NCI-H187 treated with DMSO at 0.1 percent for 48 hours (cell line): ENCODE measurements at places on chromosomes 6 and 20.

DNA sequence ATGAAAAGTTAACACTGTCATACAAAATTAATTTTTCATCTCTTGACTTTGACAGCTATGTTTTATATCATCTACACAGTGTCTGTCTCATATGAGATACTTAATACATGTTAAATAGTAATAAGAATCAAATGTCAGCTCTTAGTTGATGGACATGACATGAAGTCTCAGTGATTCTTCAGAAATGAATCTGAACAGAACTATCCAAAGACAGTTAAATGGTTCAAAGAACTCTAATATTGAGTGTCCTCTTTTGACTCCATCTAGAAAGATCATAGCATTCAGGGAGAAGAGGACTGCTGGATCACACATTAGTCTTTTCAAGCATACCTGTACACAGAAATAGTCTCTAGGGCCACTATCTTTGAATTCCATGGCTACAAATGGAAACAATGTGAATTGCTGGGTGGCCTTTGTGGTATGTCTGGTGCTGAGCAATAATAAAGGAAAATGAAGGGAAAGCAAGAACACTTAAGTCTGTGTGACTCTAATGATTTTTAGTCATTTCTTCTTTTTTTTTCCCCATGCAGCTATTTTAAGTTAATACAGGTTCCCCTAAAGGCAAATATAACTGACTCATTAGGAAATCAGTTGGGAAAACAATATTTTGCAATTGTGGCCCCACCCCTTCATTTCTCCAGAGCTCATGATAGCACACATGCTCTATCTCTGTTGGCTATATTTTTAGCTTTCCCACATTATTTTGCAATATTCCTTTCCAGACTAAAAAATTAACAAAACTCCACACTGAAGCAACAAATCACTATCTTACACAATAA is 367.5 kb downstream of the GRIK2 start:
- DNase-seq: no peak

- no peak for DNase-seq
These were observed 23.8 kb downstream of the SIM1 start for GRCh38 chr6:100440935-100441334.

- DNase-seq: no peak
These were observed 179.4 kb downstream of the ASCC3 start for GRCh38 chr6:100701728-100702127.

- no peak for DNase-seq
These were observed 39.4 kb upstream of the PMEPA1 start for GRCh38 chr20:57749131-57749690.

DNA sequence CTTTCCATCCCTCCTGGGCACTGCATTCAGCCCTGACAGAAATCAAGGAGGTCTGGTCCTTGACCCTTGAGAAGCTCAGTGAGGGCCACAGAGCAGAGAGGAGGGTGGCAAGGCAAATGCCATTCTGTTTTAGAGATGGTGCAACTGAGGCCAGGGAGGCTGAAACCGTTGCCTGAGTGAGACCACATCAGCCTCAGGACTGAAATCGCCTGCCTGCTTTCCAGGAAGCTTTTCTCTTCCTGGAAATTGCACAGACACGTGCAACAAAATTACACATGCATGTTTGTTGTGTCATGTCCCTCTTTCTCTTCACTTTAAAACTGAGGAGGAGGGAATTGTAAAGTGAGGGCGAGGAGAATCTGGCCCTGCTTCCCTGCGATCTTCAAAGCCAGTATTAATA is 113.7 kb upstream of the PDE10A start:
- DNase-seq: no peak

GRCh38 chr20:57498425-57499400 is 26.2 kb downstream of the CTCFL start:
- no peak for DNase-seq

DNA sequence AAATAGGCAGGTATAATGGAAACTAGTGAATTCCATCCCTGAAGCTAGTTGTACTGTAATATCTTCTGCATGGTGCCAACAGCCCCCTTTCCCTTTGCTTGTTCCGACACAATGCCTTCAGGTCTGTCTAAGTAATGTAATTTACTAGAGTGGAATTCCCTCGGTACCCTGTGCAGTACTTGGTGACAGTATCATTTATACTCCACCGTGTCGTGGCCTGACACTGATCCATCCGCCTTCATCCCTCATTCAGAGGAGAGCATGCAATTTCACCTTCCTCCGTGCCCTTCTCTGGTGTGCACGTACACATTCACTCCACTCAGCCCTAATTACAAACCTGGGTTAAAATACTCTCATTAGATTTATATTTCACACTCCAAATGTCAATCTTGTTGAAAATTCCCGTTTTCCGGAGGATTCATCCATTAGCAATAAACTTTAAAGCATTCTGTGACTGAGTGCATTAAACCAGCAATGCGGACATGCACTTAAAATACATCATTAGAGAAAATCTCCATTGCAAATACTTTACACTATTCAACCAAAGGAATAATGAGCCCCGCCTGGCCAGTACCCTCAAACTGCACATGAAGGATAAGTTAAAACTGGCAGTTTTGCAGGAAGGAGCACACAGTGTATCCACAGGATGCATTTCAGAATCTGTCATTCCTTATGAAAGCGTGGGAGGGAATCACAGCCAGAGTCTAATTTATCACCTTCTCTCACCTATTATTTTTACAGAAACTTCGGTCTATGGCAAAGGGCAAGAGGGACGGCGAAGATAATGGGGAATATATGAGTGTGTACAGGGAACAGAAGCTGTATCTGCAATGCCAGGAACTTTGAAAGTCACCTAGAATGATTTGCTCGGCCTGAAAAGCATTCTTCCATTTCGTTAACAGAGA is 182.5 kb downstream of the GJA10 start:
- DNase-seq: no peak

DNA sequence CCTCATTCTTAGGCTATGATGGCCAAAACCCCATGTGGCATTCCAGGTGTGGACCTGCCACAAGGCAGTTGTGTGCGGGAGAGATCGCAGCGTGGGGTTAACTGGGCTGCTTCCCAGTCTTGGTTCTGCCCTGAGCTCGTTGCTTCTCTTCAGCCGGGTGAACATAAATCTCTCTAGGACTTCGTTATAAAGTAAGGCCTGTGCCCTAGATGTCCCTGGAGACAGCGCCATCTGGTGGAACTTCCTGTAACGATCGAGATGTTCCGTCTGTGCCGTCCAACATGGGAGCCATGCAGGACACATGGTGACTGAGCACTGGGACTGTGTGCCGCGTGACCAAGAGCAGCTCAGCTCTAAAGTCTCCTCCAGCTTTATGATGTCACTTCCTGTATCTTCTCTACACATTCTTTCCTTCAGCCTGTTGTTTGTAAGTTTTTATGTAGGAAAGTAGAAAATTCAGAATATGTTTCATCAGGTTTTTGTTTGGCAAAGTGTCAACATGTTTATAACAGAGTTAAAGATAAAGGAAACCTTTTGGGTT is 26.8 kb upstream of the RPP40 start:
- peak; percentile 43 for DNase-seq

DNA sequence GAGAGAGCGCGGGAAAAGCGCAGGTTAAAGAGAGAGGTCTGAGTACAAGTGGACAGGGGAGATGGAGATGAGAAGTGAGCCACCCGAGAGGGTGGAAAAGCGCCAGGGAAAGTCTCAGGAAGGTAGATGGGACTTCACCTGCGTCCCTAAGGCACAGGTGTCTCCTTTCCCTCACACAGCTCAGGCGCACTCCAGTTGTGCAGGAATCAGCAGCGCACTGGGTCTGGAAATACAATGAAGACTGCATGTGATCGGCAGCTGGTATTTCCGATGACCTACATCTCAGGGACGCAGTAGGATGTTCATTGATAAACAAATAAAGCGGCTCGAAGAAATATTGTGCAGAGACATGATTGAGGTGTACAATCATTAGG is 432 bp upstream of the KHDRBS2 start:
- no peak for DNase-seq

DNA sequence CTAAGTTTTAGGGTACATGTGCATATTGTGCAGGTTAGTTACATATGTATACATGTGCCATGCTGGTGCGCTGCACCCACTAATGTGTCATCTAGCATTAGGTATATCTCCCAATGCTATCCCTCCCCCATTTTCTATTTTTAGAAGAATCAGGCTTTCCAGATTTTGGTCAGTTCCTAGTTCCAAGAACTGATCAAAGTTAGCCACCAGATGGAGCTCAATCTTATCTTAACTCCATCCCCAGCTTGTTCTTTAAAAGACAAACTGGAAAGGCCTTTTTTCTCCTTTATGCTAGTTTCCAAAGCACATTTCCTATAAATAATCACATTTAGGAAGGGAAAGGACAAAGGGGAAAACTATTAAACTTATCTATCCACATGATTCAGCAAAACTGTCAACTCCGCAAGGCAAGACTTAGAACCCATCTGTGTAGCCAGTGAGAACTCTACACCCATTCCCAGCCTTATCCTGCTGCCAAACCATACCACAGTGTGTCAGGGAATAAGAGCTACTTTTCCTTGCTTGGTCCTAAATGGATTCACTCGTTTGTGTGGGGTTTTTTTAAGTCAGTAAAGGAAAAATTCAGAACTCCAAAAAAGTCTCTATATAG is 22.8 kb upstream of the KHDC1 start:
- DNase-seq: no peak

GRCh38 chr6:30886897-30887255 is 2.6 kb downstream of the DDR1 start:
- DNase-seq: no peak

DNA sequence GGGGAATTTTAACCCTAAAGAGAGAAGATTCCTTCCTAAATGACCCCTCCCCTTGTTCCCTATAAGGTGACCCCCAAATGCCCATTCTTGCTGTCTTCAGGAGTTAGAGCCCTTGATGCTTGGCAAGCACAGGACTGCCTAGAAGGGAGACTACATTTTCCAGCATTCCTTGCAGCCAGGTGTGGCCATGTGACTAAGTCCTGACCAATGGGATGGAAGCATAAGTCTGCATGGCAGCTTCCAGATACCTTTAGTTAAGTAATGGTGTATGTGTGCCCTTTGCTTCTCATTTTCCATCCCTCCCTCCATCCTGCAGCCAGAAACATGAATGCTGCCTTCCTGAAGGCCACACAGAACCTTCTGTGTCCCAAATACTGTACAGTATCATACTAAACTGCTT is 5.5 kb downstream of the BFSP1 start:
- no peak for DNase-seq

- DNase-seq: no peak
These were observed 8.0 kb downstream of the RNF217 start for GRCh38 chr6:124970243-124970642.

GRCh38 chr6:138255443-138255842 is 37.2 kb upstream of the PBOV1 start:
- DNase-seq: no peak

DNA sequence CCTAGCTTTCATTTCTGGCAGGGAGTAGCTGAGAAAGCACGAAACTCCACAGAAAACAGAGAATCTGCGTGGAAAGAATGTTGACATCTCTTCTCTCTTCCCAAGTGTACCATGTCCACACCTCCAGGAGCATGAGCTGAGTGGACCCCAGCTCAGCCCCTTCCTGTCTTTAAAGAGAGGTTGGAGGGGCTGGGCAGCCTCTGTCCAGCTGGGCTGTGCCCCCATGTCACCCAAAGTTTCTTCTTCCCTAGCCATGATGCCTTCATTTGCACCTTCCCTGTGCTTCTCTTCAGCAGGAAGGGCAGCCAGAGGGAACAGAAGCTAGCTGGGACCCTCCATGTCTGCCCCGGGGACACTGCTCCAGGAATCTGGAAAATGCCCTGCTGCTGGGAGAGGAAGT is 655.0 kb upstream of the DEFB115 start:
- no peak for DNase-seq

GRCh38 chr6:102494808-102495207 is 1101.3 kb downstream of the GRIK2 start:
- DNase-seq: no peak

DNA sequence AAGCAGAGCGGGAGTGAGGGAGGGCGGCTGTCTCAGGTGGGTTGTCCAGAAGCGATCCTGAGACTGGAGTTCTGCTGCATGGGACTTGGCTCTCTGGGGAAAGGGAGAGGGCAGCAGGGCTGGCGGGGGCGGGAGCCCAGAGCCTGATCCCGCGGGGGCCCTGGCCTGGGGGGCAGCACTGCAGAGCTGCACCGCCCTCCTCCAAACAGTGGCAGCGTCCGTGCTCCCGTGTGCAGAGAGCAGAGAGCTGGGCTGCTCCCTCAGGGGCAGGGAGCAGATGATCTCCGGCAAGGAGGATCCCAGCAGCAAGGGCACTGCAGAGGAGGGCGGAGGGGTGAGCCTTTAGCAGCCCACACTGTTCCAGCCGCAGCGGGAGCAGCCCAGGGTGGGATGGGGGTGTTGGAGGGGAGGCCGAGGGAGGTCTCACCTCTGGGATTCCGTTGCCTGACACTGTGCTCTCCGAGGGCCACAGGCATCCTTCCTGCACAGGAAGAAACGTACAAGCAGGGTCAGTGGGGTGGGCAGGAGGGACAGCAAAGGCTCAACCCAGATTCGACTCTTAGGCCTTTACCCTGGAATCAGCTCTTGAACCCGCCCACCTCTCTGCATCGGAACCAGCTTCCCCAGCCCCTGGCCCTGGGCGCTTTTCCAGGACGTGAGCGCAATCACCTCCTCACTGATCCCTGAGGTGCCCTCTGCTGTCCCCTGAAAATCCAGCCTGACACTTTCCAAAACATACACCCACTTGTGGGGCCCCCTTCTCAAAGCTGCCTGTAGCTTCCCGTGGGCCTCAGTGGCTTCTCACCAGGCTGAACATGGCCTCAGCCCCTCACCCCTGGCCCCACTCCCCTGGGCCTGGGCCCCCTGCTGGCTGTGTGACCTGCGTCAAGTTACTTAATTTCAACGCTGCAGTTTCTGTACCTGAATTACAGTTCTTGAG is 32.6 kb upstream of the ZBP1 start:
- DNase-seq: no peak

- DNase-seq: no peak
These were observed 203.7 kb downstream of the OTOR start for GRCh38 chr20:16951876-16952275.

DNA sequence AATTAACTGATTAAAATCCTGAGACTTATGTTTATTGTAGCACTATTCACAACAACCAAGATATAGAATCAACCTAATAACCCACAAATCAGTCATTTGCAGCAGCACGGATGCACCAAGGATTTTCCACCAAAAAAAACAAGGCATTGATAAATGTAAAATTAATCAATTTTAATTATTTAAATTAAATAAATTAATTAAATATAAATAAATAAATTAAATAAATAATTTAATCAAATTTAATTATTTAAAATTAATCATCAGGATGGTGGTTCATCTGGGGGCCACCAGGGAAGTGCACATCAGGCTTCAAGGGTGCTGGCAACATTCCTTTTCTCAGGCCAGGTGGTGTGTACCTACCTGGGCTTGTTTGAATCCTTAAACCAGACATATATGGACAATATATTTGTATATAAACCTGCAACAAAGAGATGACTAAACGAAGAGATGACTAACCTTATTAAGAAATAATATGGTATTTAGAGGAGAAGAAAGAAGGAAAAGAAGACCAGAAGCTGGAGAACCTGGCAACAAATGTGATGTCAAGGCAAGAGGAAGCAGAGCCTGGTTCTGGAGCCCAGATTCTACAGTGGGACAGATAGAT is 89.2 kb downstream of the CD164 start:
- DNase-seq: no peak

- DNase-seq: no peak
These were observed 61.5 kb downstream of the TBXT start for GRCh38 chr6:166106076-166106686.
